Activated T-helper 9 cell treated with anti-CD3 and anti-CD28 coated beads, Interleukin-2, amount 50 U/mL, for 16 hours (primary cell): ENCODE measurements at places on chromosomes 4 and X.

DNA sequence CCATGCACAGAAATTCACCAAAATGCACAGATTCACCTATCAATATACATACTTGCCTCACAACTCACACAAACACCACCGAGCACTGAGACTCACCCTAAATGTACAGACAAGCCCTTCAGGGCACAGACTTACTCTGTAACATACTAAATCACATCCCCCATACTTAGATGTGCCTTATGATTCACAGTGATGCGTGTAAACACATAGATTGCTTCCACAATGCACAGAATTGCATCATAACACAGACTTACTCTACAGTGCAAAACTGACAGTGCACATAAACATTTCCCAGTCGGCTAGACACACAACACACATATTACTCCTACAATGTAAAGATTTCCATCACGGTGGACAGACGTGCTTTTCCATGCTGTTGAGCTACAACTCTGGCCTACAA, 6.2 kb downstream of the LINC00632 start:
- no peak for DNase-seq

DNA sequence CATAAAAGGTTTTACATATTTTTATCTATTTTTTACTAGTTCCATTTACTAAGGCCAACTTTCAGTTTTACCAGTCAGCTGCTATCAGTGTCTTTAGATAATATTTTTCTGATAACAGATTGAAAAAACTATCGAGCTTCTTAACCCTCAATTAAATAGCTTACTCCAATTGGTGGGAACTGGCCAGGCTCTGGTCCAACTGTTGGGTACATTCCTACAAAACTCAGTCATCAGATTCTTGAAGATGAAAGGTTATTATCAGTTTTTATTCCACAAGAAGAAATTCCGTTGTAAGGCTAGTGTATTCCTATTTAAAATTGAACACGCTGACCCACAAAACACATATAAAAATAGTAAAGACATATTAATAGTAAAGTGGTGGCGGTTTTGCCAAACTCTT, 346.2 kb downstream of the MAPK10 start:
- no peak for DNase-seq

- no peak for DNase-seq
These were observed 28.3 kb downstream of the GPR143 start for GRCh38 chrX:9737363-9737762.

DNA sequence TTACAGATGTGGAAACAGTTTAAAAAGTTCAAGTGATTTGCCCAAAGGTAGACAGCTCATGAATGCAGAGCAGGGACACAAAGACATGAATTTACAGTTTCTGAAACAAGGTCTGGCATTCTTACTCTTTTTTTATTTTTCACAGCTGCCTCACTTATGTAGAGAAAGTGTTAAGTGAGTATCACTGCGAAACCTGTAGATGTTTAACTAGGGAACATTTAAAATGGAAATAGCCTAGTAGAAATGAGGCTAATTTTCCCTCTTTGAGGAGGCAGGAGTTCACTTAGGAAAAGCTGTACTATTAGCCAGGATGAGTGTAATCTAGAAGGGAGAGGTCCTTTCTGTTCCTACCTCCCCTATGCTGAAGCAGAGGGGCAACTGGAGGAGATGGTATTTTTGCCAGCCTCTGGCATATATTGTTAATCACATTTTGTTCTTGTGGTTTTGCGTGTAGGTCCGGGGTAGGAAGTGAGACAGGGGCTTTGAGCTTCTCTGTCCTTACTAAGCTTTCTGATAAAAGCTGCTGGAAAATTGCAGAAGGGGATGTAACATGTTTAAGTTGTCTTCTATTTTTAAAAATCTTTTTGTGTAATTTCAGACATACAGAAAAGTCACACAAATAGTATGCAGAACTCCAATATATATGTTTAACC, 492.8 kb upstream of the NR3C2 start:
- DNase-seq = no peak

DNA sequence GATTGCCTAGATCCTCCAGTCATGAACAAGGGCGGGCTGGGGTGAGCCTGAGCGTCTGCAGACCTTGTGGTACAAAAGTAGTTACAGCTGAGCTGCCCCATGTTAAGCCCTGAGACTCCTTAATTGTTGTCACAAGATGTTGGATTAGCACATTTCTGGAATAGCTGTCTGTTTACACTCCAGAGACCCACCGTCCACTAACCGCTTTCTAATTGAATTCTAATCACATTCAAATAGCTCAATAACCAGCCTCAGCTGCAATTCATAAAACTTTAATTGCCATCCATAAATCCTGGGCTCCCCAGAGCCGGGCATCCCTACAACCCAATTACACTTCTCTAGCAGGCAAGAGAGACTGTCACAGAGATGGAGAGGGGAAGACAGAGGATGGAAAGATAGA, 1.6 kb upstream of the GSX2 start:
- DNase-seq = no peak

DNA sequence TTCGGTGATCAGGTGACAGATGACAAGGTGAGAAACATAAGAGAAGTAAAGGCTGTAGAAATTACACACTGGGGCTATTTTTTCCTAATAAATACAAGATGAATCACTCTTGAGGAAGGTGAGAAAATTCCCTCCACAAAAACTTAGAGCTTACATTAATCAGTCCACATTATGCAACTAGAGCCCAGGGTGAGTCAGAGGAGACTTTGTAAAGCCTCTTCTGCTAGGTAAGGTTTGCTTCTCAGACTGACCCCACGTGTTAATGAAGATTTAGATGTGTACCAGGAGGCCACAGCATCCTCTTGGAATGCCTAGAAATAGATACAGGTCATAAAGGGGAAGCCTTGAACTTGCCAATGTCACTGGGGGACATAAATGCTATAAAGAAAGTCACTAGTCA, 396.0 kb upstream of the SMIM31 start:
- DNase-seq = no peak
